Fibroblast of lung (primary cell): ENCODE measurements at places on chromosomes 4 and X. TPM values are rescaled to one million over a fixed set of nuclear protein-coding genes. Genes with fewer than 3 reads are reported as not detected.

GAGE13 gene
- not detected in 2 replicates for total RNA-seq

ADAM29 gene
- total RNA-seq = not detected in 2 replicates

RAB9A gene
- 30.3 and 40.3 TPM in 2 replicates for total RNA-seq

TMPRSS11D gene
- not detected in 2 replicates for total RNA-seq

PABPC1L2A gene
- total RNA-seq = not detected in 2 replicates

EVC2 gene
- 15.9 and 16.5 TPM in 2 replicates for total RNA-seq

TGIF2LX gene
- total RNA-seq = not detected in 2 replicates

SSX2 gene
- not detected in 2 replicates for total RNA-seq

LUZP4 gene
- total RNA-seq = not detected in 2 replicates

PAK3 gene
- total RNA-seq = 1.3 and 2.0 TPM in 2 replicates

TBX22 gene
- total RNA-seq = not detected in 2 replicates

HTN1 gene
- not detected in 2 replicates for total RNA-seq

CYTL1 gene
- 0.17 TPM in 1 of 2 replicates, not detected in the other for total RNA-seq

GAGE12F gene
- total RNA-seq = not detected in 2 replicates
